ENCODE measurements at places on chromosomes 12 and 14.

DNA sequence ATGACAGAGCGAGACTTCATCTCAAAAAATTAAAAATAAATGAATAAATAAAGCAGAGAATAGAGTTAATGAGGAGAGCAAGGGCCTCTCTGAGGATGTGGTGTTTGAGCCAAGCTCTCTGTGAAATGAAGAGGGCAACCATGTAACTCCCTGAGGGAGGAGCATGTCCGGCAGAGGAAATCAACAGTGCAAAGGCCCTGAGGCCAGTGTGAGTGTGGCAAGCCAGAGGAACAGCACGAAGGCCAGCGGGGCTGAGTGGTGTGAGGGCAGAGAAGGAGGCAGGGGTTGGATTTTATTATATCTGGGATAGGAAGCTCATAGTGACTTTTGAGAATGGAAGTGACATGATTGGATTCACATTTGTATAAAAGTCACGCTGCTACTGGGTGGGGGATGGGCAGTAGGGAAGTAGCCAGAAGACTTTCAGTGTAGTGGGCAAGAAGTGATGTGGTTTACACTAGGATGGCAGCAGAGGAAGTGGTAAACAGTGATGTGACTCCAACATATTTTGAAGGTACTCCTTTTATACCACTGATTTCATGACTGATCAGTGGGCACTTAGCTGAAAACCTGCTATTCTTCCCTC is 10.3 kb upstream of the LRP1-AS start:
- DNase-seq = no peak

- no peak for DNase-seq
Observed at GRCh38 chr14:39140170-39140569, 26.0 kb downstream of the GEMIN2 start.

DNA sequence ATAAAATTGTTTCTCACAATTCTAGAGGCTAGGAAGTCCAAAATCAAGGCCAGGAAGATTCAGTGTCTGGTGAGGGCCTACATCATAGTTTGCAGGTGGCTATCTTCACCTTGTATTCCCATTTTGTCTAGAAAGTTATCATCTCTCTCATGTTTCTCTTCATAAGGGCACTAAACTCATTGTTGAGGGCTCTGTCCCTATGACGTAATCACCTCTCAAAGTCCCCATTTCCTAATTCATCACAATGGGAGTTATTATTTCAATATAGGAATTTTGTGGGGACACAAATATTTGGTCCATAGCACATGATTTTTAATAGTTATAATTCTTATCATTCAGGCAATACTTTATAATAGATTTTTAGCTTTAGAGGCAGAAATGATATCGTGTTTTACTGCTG is 1509.2 kb upstream of the SEL1L start:
- no peak for DNase-seq

DNA sequence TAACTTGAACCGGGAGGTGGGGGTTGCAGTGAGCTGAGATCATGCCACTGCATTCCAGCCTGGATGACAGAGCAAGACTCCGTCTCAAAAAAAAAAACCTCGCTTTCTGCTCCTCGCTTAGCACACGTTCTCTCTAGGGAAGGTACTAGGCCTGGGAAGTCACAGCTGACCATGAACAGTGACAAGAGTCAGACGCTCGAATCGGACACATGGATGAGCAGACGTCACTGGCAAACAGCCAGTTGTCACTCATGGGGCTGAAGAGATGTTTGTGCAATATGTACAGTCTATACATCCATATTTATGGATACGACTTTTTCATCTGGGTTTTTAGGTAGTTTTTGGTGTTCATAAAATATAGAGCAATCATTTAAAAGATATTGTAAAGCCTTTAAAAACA is 19.4 kb downstream of the TCHP start:
- DNase-seq = no peak

DNA sequence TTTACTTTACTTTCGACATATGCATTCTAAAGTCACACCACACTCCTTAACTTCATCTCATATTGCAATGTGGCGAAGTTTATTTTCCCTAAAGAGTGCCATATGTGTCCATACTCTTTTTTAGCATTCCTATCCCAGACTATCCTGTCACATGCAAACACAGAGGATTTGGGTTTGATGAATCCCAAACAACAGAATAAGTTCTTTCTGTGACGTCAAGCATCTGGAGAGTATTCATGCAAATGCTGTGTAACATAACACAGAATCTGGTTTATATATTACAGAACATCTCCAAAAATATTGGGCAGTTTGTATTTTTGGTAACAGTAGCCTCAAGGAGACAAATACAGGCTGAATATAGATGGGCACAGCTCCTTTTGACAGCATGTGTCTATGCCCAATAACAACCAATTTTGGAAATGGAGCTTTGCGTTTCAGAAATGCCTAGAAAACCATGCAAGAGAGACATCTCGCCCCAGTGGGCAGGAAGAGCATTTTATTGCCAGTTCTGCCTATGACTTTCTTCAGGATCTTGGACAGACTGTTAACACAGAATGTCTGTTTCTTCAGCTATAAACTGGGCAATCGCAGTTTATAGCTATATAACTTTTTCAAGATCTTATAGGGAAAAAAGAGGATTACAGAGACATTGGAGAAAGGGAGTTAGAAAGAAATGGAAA is 190.8 kb downstream of the ADAMTS20 start:
- no peak for DNase-seq

Measured in SW 1271 (cell line).